Endothelial cell (in vitro differentiated cells): ENCODE measurements at places on chromosomes 11 and 22. TPM values are rescaled to one million over a fixed set of nuclear protein-coding genes. Genes with fewer than 3 reads are reported as not detected.

NNMT gene
- not detected for total RNA-seq

MN1 gene
- 9.9 TPM for total RNA-seq

OR51B4 gene
- total RNA-seq: 0.49 TPM

GPR83 gene
- total RNA-seq: 0.31 TPM

OR8G1 gene
- 0.13 TPM for total RNA-seq

PRAME gene
- not detected for total RNA-seq

DNA sequence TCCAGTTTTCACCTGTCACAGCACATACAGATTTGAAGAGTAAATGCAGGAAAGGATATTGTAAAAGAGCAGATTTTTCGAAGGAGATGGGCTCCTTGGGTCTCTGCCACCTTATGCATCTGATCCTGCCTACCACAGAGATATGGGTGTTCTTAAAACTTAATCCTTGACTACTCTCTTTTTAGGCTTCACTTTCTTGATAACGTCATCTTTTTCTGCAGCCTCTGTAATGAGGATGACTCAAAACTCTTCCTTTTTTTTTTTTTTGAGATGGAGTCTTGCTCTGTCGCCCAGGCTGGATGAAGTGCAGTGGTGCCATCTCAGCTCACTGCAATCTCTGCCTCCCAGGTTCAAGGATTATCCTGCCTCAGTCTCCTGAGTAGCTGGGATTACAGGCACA, 7.8 kb downstream of the PRR14L start:
- H3K4me3 ChIP-seq: peak overlapping the region; percentile 42
- peaks cover 6% of the 10 kb centered on the region for H3K36me3 ChIP-seq
- no peak for DNase-seq
- H3K27ac ChIP-seq: no peak overlapping the region

DNA sequence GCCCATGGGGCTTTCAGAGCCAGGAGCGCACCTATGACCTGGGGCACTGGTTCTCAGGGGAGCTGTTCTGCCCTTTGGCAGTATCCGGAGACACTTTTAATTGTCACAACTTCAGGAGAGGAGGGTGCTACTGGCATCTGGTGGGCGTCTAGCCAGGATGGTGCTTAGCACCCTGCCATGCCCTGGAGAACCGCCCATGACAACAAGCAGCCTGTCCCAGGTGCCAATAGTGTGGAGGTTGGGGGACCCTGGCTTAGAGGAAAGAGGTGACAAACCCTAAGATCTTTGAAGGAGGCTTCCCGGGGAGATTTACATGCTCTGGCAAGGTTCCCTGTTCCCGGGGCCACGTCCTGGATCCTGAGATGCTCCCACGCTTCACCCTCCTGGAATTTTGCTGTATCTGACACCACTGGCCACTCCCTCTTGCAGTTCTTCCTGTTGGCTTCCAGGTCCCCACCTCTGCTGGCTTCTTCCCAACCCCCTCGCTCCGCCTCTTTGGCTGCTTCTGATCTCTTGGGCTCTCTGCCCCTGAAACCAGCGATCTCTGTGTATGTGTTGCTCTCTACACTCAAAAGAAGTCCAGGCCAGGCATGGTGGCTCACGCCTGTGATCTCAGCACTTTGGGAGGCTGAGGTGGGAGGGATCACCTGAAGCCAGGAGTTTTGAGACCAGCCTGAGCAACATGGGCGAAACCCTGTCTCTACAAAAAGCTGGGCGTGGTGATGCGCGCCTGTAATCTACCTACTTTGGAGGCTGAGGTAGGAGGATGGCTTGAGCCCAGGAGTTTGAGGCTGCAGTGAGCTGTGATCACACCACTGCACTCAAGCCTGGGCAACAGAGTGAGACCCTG, 31.1 kb downstream of the FADS3 start:
- H3K36me3 ChIP-seq: peaks cover 32% of the 10 kb centered on the region
- no peaks in the 10 kb centered on the region for H3K4me1 ChIP-seq
- no peak for DNase-seq
- H3K27ac ChIP-seq: no peak overlapping the region
- no peak overlapping the region for H3K4me3 ChIP-seq
- peaks cover 12% of the 10 kb centered on the region for H3K27me3 ChIP-seq

- H3K27ac ChIP-seq: peak overlapping the region; percentile 15
- peaks cover 13% of the 10 kb centered on the region for H3K4me1 ChIP-seq
- H3K27me3 ChIP-seq: peaks cover 3% of the 10 kb centered on the region
- DNase-seq: peak; percentile 49
These were observed 20.1 kb downstream of the TMEM218 start for GRCh38 chr11:125091247-125091876.

DNA sequence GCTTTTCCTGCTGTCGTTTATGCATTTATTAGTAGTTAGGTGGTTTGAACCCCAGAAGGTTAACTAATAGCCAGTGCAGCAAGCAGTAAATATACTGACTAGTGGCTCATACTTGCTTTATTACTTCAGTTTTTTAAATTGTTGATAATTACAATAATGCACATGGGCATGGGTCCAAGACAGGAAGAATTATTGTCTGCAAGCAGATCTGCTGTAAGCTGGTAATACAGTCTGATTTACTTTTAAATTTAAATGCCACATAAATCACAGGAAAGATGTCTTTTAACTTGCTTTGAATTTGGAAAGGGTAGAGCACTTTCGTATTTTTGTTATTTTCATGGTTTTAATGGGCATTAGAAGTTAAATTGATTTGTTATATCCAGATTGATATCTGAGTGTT, 27.1 kb downstream of the APLP2 start:
- H3K4me3 ChIP-seq: no peak overlapping the region
- no peak overlapping the region for H3K27ac ChIP-seq
- DNase-seq: no peak

GRCh38 chr11:121340032-121340580, 47.5 kb downstream of the SC5D start:
- no peak for DNase-seq
- no peak overlapping the region for H3K4me3 ChIP-seq
- no peaks in the 10 kb centered on the region for H3K36me3 ChIP-seq
- H3K4me1 ChIP-seq: no peaks in the 10 kb centered on the region

GRCh38 chr11:27406498-27407354, 43.7 kb upstream of the CCDC34 start:
- H3K36me3 ChIP-seq: no peaks in the 10 kb centered on the region
- no peak overlapping the region for H3K4me3 ChIP-seq
- no peak for DNase-seq

DNA sequence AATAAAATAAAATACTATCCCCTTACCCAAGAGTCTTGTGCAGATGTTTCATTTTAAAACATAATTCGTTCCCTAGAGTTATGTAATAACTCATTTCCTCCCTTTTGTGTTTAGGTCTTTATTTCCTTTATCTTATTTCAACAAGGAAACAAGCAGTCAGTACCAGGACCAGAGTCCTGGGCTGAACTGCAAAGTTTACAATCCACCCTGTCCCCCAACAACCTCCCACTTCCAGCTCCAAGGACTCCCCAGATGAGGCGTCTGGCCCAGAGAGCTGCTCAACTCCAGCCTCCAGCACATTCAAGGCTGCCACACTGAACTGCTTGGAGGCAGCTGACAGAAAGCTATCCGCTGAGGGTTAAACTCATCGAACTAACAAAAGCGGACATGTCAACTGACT, 4.5 kb downstream of the POLDIP3 start:
- no peak overlapping the region for H3K4me3 ChIP-seq
- DNase-seq: no peak
- H3K36me3 ChIP-seq: peaks cover 7% of the 10 kb centered on the region
- peaks cover 36% of the 10 kb centered on the region for H3K4me1 ChIP-seq
- peaks cover 15% of the 10 kb centered on the region for H3K27me3 ChIP-seq
- H3K27ac ChIP-seq: no peak overlapping the region

- no peak overlapping the region for H3K4me3 ChIP-seq
- no peaks in the 10 kb centered on the region for H3K36me3 ChIP-seq
- H3K27me3 ChIP-seq: no peaks in the 10 kb centered on the region
These were observed 25.0 kb upstream of the SLC5A1 start for GRCh38 chr22:32018056-32018455.

DNA sequence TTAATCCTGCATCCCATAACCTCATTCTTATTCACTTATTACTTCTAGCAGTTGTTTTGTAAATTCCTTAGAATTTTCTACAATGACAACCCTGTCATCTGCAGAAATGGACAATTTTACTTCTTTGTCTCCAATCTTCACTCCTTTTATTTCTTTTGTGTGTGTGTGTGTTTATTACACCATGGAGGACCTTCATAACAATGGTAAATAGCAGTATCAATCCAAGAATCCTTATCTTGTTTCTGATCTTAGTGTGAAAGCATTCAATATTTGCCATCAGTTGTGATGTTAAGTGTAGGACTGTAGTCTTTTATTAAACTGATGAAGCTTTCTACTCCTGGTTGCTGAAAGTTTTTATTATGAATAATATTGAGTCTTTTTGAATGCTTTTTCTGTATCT, 109.1 kb downstream of the MPPED2 start:
- no peak overlapping the region for H3K4me3 ChIP-seq
- no peak overlapping the region for H3K27ac ChIP-seq
- no peaks in the 10 kb centered on the region for H3K27me3 ChIP-seq

- no peak for DNase-seq
- H3K36me3 ChIP-seq: no peaks in the 10 kb centered on the region
- H3K27me3 ChIP-seq: peaks cover 1% of the 10 kb centered on the region
- H3K4me3 ChIP-seq: peak overlapping the region; percentile 13
- peak overlapping the region; percentile 89 for H3K27ac ChIP-seq
- peaks cover 56% of the 10 kb centered on the region for H3K4me1 ChIP-seq
These were observed 34.5 kb downstream of the CELF1 start for GRCh38 chr11:47518212-47518964.

GRCh38 chr11:100978939-100979338, 150.7 kb downstream of the PGR start:
- H3K36me3 ChIP-seq: peaks cover 4% of the 10 kb centered on the region
- no peak overlapping the region for H3K27ac ChIP-seq
- H3K4me1 ChIP-seq: no peaks in the 10 kb centered on the region
- no peaks in the 10 kb centered on the region for H3K27me3 ChIP-seq

GRCh38 chr11:84249344-84250135, 963.4 kb upstream of the CCDC90B start:
- no peak overlapping the region for H3K4me3 ChIP-seq
- DNase-seq: no peak
- H3K36me3 ChIP-seq: no peaks in the 10 kb centered on the region
- no peaks in the 10 kb centered on the region for H3K4me1 ChIP-seq
- H3K27ac ChIP-seq: no peak overlapping the region
- no peaks in the 10 kb centered on the region for H3K27me3 ChIP-seq

GRCh38 chr22:46008836-46009596, 32.1 kb upstream of the WNT7B start:
- no peaks in the 10 kb centered on the region for H3K4me1 ChIP-seq
- H3K27ac ChIP-seq: peak overlapping the region; percentile 7
- H3K4me3 ChIP-seq: no peak overlapping the region
- no peak for DNase-seq

DNA sequence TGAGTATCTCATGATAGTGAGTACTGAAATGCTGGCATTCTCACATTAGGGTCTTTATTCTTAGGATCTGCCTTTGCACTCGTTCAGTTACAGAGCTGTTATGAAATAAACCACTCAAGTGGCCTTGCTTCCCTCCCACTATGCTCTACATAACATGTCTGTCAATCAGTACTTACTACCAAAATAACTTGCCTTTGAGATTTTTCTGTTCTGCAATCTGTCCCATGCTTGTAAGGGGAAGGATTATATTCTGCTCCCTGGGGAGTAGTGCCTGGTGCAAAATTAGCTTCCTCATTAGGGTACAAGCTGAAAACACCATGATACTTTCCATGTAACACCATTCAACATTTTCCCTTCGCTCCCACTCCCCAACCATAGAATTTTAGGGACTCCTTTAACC, 1.9 kb upstream of the GRAP2 start:
- no peak overlapping the region for H3K27ac ChIP-seq
- no peak for DNase-seq
- H3K36me3 ChIP-seq: no peaks in the 10 kb centered on the region
- H3K27me3 ChIP-seq: no peaks in the 10 kb centered on the region
- no peak overlapping the region for H3K4me3 ChIP-seq

- H3K4me3 ChIP-seq: no peak overlapping the region
- H3K36me3 ChIP-seq: no peaks in the 10 kb centered on the region
- peaks cover 2% of the 10 kb centered on the region for H3K27me3 ChIP-seq
- no peak overlapping the region for H3K27ac ChIP-seq
These were observed 193.2 kb upstream of the PLET1 start for GRCh38 chr11:112453601-112454577.

GRCh38 chr11:61912530-61912898, 4.9 kb downstream of the RAB3IL1 start:
- no peak for DNase-seq
- peaks cover 30% of the 10 kb centered on the region for H3K4me1 ChIP-seq
- no peaks in the 10 kb centered on the region for H3K36me3 ChIP-seq
- no peak overlapping the region for H3K27ac ChIP-seq
- H3K27me3 ChIP-seq: peaks cover 14% of the 10 kb centered on the region
